HS-27A (cell line): ENCODE measurements at places on chromosomes 7 and 10.

- DNase-seq: no peak
Measured at GRCh38 chr7:8387551-8388256, 45.7 kb upstream of the NXPH1 start.

DNA sequence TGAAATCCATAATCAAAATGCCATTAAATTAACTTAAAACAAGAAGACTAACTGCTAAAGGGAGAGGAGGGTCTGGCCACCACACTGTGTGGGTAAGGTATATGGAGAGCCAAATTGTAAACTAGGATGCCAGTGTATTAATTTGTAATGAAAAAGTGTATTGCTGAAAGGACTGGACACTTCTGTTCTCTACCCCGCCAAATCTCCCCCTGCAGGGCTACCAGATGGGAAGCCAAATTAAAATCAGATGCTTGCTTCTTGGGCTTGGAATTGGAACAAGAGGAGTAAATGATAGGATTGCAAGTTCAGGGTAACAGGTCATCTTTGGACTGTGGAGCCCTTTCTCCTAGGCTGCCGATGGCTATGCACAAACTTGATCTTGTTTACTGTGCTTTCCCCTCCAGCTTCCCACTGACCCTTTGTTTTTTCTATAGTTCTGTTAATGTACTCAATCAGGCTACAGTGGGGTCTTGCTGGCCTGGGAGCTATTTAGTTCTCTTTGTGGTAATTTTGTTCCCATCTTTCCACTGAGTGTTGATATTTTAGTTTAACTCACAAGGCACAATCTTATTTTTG is 932.1 kb upstream of the C7orf33 start:
- DNase-seq: no peak

GRCh38 chr10:89659143-89660131 is 14.4 kb upstream of the PANK1 start:
- peak; percentile 47 for DNase-seq

DNA sequence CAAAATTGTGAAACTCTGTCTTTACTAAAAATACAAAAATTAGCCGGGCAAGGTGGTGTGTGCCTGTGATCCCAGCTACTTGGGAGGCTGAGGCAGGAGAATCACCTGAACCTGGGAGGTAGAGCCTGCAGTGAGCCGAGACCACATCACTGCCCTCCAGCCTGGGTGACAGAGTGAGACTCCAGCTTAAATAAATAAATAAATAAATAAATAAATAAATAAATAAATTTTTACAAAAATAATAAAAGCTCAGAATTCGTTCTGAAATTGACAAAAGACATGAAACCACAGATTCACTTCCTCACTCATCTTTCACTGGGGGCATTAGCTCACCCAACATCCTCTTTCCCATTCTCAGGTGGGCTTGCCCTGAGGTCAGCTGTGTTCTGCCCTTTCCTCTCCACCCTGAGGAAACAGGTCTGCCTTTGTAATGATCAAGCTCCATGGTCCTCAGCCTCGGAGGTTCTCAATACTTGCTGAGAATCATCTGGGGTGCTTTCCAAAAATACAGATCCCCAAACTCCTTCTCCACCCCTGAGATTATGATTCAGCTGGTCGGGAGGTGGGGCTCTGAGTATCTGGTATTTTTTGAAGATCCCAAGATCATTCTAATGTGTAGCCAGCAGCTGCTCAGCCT is 29.2 kb upstream of the APBB1IP start:
- DNase-seq: no peak

- DNase-seq: no peak
Measured at GRCh38 chr10:61902445-61903220, 1.1 kb downstream of the ARID5B start.

DNA sequence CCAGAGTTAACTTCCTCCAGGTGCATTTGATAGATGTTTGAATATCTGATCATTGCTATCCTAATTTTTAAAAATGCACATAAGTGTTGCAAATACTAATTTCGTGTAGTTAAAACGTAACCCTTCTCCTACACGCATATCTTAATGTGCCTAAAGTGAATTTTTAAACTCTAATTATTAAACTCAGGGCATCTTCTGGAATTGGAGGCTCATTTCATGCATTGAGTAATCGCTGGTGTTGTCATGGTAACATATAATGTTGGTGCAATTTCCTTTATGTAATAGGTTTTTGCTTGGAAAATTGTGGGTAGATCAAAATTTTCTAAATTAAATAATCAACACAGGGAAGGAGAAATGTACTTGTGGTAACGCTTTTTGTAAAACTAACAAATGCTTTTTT is 56.2 kb downstream of the ARMC3 start:
- DNase-seq: no peak

- no peak for DNase-seq
Measured at GRCh38 chr7:14551310-14551709, 351.2 kb downstream of the DGKB start.

GRCh38 chr7:159116581-159117339 is 27.9 kb downstream of the VIPR2 start:
- no peak for DNase-seq

DNA sequence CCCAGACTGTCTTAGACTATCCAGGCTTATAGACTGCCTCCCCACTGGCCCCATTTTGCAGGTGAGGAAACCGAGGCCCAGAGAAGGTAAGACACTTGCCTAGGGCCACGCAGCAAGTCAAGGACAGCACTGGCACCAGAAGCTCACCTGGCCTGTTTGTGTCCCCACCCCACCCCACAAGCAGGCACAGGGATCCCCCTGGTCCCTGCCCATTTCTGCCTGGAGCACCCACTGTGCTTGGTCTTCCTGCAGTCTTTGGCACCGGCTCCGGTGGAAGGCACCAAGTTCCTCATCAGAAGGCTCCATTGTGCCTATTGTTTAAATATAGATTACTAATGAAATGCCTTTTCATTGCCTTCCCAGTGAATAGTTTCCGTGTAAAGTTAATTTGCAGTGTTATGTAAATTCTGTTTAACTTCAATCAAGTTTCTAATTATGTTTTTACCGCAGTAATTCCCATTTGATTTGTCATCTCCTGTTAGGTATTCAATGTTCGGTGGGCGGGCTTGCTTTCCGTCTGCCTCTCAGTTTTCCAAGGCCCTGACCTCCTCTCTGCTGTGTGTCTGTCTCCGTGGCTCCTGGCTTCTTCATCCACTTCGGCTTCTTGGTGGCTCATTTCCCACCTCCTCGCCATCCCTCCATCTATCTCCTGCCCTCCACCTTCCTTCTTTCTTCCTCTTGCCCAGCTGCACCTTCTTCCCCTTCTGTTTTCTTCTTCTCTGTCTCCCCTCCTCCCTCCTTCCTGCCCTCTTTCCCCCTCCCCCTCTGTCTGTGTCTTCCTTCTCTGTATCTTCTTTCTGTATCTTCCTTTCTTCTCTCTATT is 75.8 kb downstream of the ZMIZ1 start:
- DNase-seq: no peak

DNA sequence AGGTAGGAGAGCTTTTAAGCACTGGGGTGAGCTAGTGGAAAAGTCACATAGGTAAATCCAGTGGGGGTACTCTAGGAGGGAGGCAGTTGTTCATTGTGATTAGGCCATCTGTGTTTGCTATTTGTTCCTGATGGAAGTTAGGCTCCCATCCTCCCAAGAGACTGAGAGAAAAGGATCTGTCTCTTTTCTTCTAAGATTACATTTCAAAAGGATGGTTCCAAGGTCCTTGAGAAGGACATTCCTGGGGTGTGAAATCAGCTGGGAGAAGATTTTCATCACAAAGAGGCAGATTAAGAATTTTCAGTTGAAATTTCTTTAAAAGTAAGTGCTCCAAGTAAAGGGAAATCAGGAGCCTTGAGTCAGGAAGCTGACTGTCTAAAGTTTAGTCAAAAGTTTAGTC is 210.8 kb upstream of the CSTF2T start:
- no peak for DNase-seq

- DNase-seq: no peak
Measured at GRCh38 chr7:145605963-145606362, 510.6 kb upstream of the CNTNAP2 start.

DNA sequence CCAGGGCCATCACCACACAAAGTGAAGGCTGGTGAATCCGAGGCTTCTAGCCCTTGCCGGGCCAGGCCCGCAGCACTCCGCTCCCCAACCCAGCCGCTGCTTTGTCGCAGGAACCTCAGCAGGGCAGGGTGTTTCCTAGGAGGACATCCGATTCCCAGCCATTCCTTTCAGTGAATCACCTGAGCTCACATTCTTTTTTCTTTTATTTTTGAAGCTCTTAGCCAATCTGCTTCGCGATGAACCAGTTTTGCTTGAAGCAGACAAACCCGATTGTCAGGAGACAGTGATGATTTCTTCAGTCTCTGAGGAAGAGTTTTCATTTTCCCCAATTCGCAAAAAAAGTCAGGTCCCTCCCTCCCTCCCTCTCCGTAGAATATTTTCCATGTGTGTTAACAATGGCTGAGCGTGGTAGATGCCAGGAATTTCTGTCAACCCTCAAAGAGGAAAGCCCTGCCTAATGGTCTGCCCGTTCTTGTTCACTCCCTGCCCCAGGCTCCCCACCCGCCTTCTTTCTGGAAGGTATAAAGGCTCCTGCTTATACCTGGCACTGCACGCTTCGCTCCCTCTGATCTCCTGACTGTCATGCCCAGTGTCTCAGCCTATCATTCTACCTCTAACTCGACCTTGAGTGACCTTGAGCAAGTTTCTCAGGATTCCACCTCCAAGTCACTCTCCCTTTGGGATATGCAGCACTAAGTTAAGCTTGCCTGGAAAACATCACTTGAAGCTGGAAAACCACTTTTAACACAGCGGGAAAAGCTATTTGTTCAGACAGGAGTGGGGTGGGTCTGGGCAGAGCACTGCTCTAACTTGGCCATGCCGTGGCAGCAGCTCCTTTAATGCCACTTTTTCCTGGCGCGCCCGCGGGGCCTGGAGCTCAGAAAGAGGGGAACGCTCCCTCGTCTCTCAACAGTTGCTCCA is 35.1 kb downstream of the EGFR start:
- no peak for DNase-seq

DNA sequence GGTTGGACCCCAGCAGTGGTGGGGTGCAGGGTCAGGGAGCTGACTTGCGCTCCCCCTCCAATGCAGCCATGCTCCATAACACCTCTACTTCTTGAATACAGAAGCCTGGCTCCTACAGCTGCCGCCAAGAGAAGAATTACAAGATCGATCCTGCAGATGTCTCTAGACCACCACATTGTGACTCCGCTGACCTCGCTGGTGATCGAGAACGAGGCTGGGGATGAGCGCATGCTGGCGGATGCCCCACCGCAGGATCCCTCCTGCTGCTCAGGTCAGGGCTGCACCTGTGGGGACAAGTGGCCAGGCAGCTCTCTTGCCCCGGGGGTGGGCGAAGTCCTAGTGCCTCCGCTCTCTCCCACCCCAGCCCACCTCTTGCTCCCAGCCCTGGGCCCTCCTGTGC is 31.7 kb downstream of the ITIH2 start:
- DNase-seq: no peak
